ENCODE measurements at places on chromosomes 13 and 19. TPM values are rescaled to one million over a fixed set of nuclear protein-coding genes. Genes with fewer than 3 reads are reported as not detected.

DNA sequence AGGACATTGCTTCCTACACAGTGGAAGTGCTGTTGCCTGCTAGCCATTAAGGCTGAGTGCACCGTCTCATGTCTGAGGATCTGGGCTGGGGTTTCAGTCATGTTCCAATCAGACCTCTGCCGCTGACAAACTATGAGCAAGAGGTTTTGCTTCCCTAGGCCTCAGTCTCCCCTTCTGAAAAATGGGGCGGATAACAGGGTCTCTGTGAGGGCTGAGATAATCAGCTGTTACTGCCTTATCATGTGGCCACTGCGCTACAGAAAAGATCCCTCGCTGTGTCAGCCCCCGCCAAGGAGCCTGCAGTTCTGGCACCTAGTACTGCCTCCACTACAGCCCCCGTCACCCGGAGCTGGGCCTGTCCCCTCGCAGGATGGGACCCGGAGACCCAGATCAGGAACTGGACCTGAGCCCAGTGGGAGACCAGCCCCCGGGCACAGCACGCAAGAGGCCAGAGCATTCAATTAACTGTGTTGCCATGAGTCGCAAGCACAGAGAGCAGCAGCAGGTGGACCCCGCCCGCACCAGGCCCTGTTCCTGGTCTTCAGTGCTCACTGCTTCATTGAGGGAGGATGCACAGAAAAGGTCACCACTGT, 3.0 kb upstream of the PNKP start:
- DNase-seq: no peak
- 0 out of 2 replicates have a peak, but pooled peaks cover 8% of the 10 kb centered on the region for H3K36me3 ChIP-seq
- no peaks in the 10 kb centered on the region for H3K27me3 ChIP-seq
- H3K27ac ChIP-seq: no peak overlapping the region

- no peak for DNase-seq
- no peak overlapping the region for H3K27ac ChIP-seq
- H3K36me3 ChIP-seq: no peaks in the 10 kb centered on the region
- H3K27me3 ChIP-seq: no peaks in the 10 kb centered on the region
Observed at GRCh38 chr19:49338023-49338677, 2.9 kb downstream of the CD37 start.

DNA sequence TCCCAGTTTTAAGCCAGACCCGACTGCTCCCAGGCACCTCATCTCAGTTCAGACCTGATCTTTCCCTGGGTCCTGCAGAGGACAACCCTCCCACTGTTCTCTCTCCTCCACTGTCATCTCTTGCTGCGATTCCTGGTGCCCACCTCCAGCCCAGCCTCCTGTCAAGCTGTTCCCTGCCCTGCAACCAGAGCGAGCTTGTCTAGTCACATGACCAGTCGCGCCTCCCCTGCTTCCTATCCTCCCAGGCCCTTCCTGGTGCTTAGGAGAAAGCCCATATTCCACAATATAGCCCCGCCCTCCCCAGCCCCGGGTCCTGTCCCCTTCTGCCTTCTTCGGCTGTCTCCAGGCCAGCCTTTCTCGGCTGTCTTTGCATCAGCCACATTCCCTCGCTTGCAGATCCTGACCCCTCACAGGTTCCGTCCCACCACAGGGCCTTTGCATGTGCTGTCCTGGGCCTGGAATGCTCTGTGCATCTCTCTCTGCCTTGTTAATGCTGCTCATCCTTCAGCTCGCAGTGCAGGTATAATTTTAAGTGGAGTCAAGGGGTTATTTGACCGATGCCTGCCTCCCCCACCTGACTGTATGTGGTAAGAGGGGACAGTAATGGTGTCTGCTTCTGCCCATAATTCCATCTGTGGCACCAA, 88.8 kb downstream of the IER2 start:
- no peaks in the 10 kb centered on the region for H3K4me1 ChIP-seq
- no peaks in the 10 kb centered on the region for H3K36me3 ChIP-seq
- H3K27ac ChIP-seq: no peak overlapping the region
- no peak for DNase-seq
- H3K27me3 ChIP-seq: peaks cover 3% of the 10 kb centered on the region

- H3K4me1 ChIP-seq: no peaks in the 10 kb centered on the region
- no peak overlapping the region for H3K4me3 ChIP-seq
- DNase-seq: no peak
Observed at GRCh38 chr19:6253954-6254733, 25.6 kb downstream of the MLLT1 start.

GRCh38 chr13:32542221-32542620, 3.6 kb upstream of the N4BP2L2 start:
- H3K4me3 ChIP-seq: no peak overlapping the region
- peaks cover 7% of the 10 kb centered on the region for H3K4me1 ChIP-seq
- H3K27me3 ChIP-seq: no peaks in the 10 kb centered on the region

- peak overlapping the region; percentile 66 for H3K27ac ChIP-seq
- H3K4me1 ChIP-seq: peaks cover 40% of the 10 kb centered on the region
- H3K36me3 ChIP-seq: no peaks in the 10 kb centered on the region
- no peak overlapping the region for H3K4me3 ChIP-seq
Observed at GRCh38 chr13:27953676-27954405, 15.3 kb downstream of the CDX2 start.

DNA sequence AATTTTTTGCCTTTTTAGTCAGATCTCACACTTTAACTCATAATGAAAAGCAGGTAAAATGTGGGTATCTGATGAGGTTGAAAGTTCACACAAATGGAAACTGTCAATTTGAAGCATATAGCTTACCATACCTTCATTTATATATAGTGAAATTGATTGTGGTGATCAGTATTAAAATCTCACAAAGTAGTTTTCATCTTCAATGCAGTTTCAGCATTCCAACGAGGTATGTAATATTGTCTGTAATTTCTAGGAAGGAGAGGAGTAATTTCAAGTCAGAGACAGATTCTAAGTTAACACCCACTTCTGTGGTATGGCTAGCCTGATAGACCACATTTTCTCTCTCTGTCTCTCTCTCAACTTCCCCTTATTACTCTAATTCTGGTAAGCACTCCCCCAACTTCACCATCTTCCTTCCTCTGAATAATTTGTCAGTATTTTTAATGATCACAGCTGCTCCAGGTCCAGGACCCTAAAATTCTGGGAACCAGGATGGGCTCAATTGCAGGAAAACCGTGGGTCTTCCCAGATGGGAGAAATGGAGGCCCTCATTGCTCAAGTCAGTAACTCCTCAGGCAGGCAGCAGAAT, 455.7 kb downstream of the FGF9 start:
- no peak for DNase-seq
- no peak overlapping the region for H3K27ac ChIP-seq
- H3K27me3 ChIP-seq: peaks cover 17% of the 10 kb centered on the region
- no peak overlapping the region for H3K4me3 ChIP-seq
- no peaks in the 10 kb centered on the region for H3K4me1 ChIP-seq
- H3K36me3 ChIP-seq: no peaks in the 10 kb centered on the region

GRCh38 chr13:113293686-113294085, 3.4 kb upstream of the LAMP1 start:
- H3K27me3 ChIP-seq: peaks cover 21% of the 10 kb centered on the region
- H3K4me1 ChIP-seq: peaks cover 29% of the 10 kb centered on the region
- no peak for DNase-seq
- no peak overlapping the region for H3K4me3 ChIP-seq
- H3K27ac ChIP-seq: no peak overlapping the region

DNA sequence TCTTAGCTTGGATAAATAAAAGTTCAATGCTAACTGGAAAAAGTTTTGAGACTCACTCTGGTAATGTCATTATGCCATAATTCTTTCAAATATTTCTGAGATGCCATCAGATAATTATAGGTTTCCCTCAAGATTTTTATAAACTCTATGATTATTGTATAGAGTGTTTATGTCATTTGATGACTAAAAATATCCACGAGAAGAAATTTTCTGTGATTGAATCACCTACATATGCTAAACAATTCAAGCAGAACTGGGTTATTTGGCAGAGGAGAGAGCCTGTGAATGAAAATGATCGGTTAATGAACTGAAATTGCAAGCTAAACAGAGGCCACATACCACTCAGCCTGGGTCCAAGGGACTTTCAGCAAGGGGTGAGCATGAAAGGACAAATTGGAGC, 92.6 kb upstream of the TSC22D1 start:
- H3K4me1 ChIP-seq: peaks cover 19% of the 10 kb centered on the region
- H3K36me3 ChIP-seq: no peaks in the 10 kb centered on the region
- DNase-seq: peak; percentile 64
- peak overlapping the region; percentile 61 for H3K27ac ChIP-seq
- H3K4me3 ChIP-seq: no peak overlapping the region
- no peaks in the 10 kb centered on the region for H3K27me3 ChIP-seq

- no peak for DNase-seq
- H3K36me3 ChIP-seq: no peaks in the 10 kb centered on the region
- no peaks in the 10 kb centered on the region for H3K4me1 ChIP-seq
- H3K27ac ChIP-seq: no peak overlapping the region
- peaks cover 45% of the 10 kb centered on the region for H3K27me3 ChIP-seq
Observed at GRCh38 chr19:2678044-2678671, 24.3 kb downstream of the GNG7 start.

GRCh38 chr13:39929583-39929982, 274.1 kb downstream of the COG6 start:
- H3K27me3 ChIP-seq: no peaks in the 10 kb centered on the region
- H3K27ac ChIP-seq: no peak overlapping the region
- H3K36me3 ChIP-seq: no peaks in the 10 kb centered on the region
- no peaks in the 10 kb centered on the region for H3K4me1 ChIP-seq

DNA sequence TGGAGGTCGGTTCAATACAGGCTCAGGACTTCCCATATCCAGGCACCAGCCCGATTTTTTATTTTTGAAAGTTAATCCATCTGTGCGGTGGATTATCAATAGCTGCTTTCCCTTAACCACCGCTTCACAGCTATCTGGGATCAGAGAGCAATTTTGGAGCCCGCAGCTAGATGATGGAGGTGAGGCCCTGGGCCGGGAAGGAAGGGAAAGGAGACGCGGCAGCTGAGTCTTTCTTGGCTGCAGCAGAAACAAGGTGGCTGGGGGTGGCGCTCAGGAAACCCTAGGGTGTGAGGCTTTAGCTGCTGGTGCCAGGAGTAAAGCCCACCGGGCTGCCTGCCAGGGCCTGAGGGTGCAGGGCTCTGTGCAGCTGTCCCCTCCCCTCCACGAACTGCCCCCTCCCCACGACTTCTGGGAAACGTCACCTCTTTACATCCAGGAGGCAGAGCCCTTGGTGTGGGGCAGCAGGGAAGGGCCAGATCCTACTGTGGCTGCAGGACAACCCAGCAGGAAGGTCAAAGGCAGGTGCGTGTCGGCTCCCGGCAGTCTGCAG, 307.0 kb downstream of the ZNF536 start:
- no peaks in the 10 kb centered on the region for H3K36me3 ChIP-seq
- no peak overlapping the region for H3K27ac ChIP-seq
- H3K27me3 ChIP-seq: peaks cover 62% of the 10 kb centered on the region
- no peaks in the 10 kb centered on the region for H3K4me1 ChIP-seq
- no peak for DNase-seq

- H3K4me1 ChIP-seq: no peaks in the 10 kb centered on the region
- H3K4me3 ChIP-seq: no peak overlapping the region
- H3K27me3 ChIP-seq: peaks cover 36% of the 10 kb centered on the region
Observed at GRCh38 chr19:54094426-54095000, 6.1 kb downstream of the OSCAR start.

DNA sequence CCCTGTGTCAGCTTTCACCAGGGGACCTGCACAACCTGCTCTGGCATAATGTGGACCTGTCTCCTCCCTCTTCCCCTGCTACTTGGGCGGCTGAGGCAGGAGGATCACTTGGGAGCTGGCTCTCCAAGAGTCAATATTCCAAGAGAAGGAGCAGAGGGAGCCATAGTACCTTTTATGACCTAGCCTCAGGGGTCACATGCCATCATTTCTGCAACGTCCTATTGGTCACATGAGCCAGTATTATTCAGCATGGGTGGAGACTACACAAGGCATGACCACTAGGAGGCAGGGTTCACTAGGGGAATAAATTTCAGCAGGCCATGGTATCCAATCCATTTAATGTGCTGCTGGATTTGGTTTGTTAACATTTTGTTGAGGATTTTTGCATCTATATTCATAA, 12.0 kb upstream of the SHFL start:
- H3K4me1 ChIP-seq: no peaks in the 10 kb centered on the region
- DNase-seq: no peak
- H3K36me3 ChIP-seq: no peaks in the 10 kb centered on the region
- H3K4me3 ChIP-seq: no peak overlapping the region
- H3K27ac ChIP-seq: no peak overlapping the region
- peaks cover 78% of the 10 kb centered on the region for H3K27me3 ChIP-seq

DNA sequence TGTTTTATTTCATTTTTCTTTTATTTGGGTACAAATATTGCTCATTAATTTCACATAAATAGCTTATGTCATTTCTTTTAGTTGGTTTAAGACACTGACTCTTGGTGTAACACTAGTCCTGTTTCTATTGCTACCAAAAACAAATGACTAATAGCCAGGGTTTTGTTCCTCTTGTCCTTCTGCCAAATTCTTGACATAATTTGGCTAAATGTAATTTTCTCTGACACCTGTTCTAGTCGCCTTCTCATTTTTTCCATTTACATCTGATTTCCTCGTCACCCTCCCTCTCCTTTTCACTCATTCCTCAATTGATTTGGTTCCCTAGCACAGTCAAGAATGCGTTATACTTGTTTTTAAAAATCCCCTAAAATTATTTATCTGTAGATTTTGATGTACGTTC, 1718.7 kb downstream of the EFNB2 start:
- H3K4me1 ChIP-seq: no peaks in the 10 kb centered on the region
- H3K36me3 ChIP-seq: no peaks in the 10 kb centered on the region
- H3K27me3 ChIP-seq: no peaks in the 10 kb centered on the region
- no peak for DNase-seq
- no peak overlapping the region for H3K27ac ChIP-seq
- H3K4me3 ChIP-seq: no peak overlapping the region

- peaks cover 6% of the 10 kb centered on the region for H3K4me1 ChIP-seq
- H3K27me3 ChIP-seq: peaks cover 32% of the 10 kb centered on the region
- peak overlapping the region; percentile 73 for H3K4me3 ChIP-seq
- H3K36me3 ChIP-seq: no peaks in the 10 kb centered on the region
- no peak for DNase-seq
Observed at GRCh38 chr13:113152984-113153809, 5.3 kb upstream of the PROZ start.

DNA sequence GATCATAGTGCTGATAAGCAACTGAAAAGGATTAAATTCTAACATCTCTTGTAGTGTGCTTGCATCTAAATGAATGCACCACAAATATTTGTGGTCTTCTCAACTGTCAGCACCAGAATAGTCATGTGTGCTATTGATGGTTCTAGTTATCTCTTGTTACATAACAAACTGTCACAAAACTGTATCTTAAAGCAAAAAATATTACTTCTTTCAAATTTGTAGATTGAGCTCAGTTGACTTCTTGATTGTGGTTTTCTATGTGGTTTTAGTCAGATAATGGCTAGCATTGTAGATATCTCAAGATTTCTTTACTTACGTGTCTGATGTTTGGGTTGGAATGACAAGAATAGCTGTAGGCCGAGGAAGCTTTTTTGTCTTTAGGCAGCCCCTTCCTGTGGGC, 431.3 kb downstream of the SLITRK6 start:
- H3K4me3 ChIP-seq: no peak overlapping the region
- no peaks in the 10 kb centered on the region for H3K27me3 ChIP-seq
- H3K4me1 ChIP-seq: no peaks in the 10 kb centered on the region
- DNase-seq: no peak
- no peak overlapping the region for H3K27ac ChIP-seq
- no peaks in the 10 kb centered on the region for H3K36me3 ChIP-seq

PCSK4 gene
- 27.3 TPM for total RNA-seq

PRKCG gene
- total RNA-seq: 5.9 TPM

CNN1 gene
- total RNA-seq: 0.44 TPM

DMKN gene
- total RNA-seq: 135 TPM

GPR4 gene
- total RNA-seq: not detected

CYP4F12 gene
- total RNA-seq: 8.1 TPM

FCER2 gene
- not detected for total RNA-seq

PNKP gene
- total RNA-seq: 82.7 TPM

PDX1 gene
- not detected for total RNA-seq

SLC7A1 gene
- total RNA-seq: 55.4 TPM

METTL21C gene
- not detected for total RNA-seq

STAP2 gene
- 29.8 TPM for total RNA-seq
